GM23248 (cell line): ENCODE measurements at places on chromosomes 5 and 9. TPM values are rescaled to one million over a fixed set of nuclear protein-coding genes. Genes with fewer than 3 reads are reported as not detected.

AGTPBP1 gene
- total RNA-seq, result 12.9 and 17.5 TPM in 2 replicates

IQGAP2 gene
- not detected in 2 replicates for total RNA-seq

GRCh38 chr9:90770182-90770738 is 31.4 kb upstream of the SYK start:
- no peak for DNase-seq

DNA sequence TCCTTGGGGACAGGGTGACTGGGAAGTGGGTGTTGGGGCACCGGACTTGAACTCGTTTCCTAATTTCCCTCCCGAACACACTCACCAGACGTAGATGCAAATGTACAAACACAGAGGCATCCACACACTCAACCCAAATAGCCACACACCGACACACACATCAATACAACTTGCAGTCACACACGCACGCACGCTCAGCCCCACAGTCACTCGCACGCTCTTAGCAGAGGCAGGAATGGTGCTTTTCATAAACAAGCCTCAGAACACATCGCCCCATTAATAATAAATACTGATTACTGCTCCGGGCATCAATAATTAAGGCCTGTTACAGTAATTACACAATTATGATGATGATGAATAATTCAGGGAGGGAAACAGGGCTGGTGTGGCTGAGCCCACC is 5.7 kb downstream of the BARHL1 start:
- no peak for DNase-seq

PCDHA1 gene
- not detected in 2 replicates for total RNA-seq

DNA sequence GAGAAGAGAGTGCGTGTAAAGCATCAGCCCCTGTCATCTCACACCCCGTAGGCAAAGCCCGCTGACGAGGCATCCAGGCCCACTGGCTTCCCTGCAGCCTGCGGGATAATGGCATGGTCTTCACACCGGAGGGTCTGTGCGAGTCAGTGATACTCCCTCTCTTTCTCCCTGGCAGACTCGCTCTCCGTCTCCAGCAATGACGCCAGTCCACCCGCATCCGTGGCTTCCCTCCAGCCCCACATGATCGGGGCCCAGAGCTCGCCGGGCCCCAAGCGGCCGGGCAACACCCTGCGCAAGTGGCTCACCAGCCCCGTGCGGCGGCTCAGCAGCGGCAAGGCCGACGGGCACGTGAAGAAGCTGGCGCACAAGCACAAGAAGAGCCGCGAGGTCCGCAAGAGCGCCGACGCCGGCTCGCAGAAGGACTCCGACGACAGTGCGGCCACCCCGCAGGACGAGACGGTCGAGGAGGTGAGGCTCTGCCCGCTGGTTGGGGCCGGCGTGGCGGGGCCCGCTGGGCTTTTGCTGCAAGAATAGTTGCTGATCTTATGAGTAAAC is 120.7 kb upstream of the OTULINL start:
- no peak for DNase-seq

GRCh38 chr9:106019702-106020101 is 325.4 kb downstream of the TMEM38B start:
- no peak for DNase-seq

C8G gene
- total RNA-seq, result not detected in 2 replicates

- no peak for DNase-seq
These were observed 9.9 kb downstream of the ANP32B start for GRCh38 chr9:97993000-97993399.

DNA sequence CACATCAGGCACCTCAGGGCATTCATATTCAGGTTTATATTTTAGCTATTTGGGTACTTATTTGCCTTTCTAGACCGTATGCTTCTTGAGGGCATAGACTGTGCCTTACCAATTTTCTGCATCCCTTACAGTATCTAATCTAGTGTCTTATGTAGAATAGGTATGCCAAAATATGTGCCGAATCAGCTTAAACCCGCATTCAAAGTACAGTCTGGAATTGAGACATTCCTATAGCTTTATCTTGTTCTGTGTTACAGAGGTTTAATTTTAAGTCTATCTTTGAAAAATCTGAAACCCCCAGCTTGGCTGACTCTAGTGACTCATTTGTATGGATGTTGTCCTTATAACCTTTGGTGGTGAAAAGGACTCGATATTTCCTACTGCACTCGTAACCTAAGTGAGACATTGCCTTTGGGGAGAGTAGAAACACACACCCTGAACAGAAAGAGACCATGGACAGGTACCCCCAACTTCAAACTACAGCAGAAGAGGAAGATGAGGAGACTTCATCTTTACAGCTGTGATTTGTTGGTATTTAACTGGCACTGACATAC is 27.0 kb upstream of the TMOD1 start:
- DNase-seq, result peak; percentile 12

GRCh38 chr5:156799171-156799570 is 50.9 kb upstream of the PPP1R2B start:
- DNase-seq, result no peak

DNA sequence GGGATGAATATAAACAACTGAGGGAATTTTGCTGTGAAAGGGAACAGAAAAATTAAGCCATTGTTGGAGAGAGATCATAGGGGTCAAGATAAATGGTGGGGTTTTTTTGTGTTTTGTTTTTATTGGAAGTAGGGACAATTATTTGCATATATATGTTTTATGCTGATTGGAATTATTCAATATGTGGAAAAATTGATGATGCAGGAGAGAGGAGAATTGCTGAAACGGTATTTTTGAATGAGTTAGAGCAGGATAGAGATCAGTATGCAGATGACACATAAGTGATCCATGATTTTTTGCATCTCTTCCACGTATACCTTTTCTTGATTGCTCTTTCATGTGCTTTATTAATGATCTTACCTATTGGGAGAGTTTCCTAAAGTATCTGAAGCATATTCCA is 67.5 kb downstream of the NIPBL start:
- no peak for DNase-seq

- no peak for DNase-seq
These were observed 142.5 kb upstream of the DMRT1 start for GRCh38 chr9:698954-699353.

ITK gene
- 0.11 TPM in 1 of 2 replicates, not detected in the other for total RNA-seq

- DNase-seq, result no peak
These were observed 619.4 kb downstream of the PDE4D start for GRCh38 chr5:59274106-59274636.

- DNase-seq, result no peak
These were observed 16.3 kb downstream of the FABP6 start for GRCh38 chr5:160245506-160246086.

- no peak for DNase-seq
These were observed 133.7 kb downstream of the DIRAS2 start for GRCh38 chr9:90508940-90509339.

GRCh38 chr5:85929713-85930112 is 688.0 kb upstream of the COX7C start:
- DNase-seq, result no peak

PCDHGA7 gene
- total RNA-seq, result 0.43 and 1.6 TPM in 2 replicates

DNA sequence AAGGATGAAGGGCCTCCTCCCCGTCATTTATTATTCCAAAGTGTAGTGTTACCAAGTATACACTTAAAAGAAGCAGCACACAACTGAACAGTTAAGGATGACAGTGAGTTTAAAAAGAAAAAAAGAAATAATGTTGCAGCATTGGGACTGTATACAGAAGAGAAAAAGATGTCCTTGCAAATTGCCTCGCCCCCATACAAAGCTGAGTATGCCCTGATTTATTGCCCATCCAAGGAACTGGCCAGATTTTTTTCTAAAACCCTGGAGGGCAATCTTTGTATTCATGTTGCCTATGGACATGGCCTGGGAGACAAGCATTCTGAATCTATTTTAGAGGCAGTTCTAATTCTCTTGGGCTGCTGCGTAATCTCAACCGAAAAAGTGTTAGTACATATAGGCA is 182.7 kb upstream of the NR4A3 start:
- no peak for DNase-seq

DNA sequence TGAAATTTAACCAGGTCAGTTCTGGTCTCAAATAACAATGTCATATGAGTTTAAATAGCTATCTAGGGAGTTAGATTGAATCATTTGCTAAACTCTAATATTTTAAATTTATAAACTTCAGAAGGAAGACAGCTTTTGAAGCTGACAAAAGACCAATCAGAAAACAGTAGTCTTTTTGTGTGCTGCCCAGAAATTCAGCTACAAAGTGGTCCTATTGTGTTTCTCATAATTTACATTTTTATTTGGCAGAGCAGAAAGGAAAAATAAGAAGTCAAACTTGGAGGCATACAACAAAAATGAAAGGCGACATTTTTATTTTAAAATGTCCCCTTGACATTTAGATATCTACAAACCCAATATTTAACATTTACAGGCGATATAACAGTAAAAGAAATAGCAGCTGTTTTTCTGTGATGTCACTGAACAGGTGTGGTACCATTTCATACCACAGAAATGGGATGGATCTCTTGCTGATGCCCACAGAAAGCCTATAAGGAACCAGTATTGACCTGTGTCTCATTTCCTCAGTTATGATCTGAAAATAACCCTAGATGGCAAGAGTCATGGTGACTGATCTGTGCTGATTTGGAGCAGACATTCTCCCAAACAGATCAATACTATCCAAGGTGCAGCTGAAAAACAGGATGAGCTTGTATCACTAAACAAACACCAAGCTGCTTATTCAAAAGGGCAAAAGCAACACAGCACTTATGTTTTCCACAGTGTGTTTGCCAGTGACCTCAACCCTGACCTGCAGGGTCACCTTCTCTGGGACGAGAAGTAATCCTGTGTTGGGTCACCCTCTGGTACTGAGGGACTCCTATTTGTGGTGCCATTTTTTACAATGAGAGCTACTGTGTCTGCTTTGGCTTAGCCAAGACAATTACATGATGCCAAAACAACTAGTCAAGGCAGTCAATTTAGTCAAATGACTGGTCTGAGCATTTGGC is 3.6 kb upstream of the FST start:
- no peak for DNase-seq

OGN gene
- 0.11 TPM in 1 of 2 replicates, not detected in the other for total RNA-seq

- no peak for DNase-seq
These were observed 21.1 kb downstream of the UNC5A start for GRCh38 chr5:176831425-176831824.

CCL27 gene
- not detected in 2 replicates for total RNA-seq

DNA sequence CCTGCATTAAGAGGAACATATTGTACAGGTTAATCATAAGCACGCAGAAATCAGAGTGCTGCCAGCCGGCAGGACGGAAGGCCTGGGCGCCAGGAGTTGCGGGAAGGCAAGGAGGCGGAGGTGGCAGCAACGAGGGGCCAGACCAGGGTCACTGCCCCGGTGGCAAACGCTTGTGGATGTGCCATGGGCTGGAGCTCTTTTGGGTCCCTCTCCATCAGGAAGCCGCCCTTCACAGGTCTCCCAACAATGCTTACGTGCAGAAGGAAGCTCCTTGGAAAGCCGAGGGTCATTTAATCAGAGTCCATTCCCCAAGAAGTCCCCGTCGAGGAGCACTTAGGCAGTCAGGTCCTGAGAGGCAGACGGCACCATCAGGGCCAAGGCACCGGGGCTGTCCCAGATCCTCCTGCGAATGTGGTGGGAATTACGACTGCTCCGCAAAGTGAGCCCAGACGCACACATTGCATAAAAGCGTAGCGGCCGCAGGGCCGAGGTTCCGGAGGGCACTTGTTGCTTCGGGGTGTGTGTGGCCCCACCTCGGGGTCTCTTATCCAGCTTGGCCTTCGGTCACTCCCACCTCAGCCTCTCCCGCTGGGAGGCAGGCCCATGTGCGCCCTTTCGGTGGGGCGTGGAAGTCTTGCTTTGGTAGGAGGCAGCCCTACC is 20.5 kb downstream of the MRPL36 start:
- DNase-seq, result no peak

GRCh38 chr5:172097356-172097755 is 90.7 kb downstream of the STK10 start:
- no peak for DNase-seq

GRCh38 chr5:40356248-40356647 is 323.5 kb upstream of the PTGER4 start:
- DNase-seq, result no peak

PKD2L2 gene
- not detected in 2 replicates for total RNA-seq

GRCh38 chr9:71885467-71885866 is 25.5 kb downstream of the ABHD17B start:
- DNase-seq, result no peak

GRCh38 chr9:68979538-68980314 is 34.2 kb downstream of the PRKACG start:
- DNase-seq, result no peak

- no peak for DNase-seq
These were observed 328.3 kb downstream of the TMEM167A start for GRCh38 chr5:82748688-82749460.

DNA sequence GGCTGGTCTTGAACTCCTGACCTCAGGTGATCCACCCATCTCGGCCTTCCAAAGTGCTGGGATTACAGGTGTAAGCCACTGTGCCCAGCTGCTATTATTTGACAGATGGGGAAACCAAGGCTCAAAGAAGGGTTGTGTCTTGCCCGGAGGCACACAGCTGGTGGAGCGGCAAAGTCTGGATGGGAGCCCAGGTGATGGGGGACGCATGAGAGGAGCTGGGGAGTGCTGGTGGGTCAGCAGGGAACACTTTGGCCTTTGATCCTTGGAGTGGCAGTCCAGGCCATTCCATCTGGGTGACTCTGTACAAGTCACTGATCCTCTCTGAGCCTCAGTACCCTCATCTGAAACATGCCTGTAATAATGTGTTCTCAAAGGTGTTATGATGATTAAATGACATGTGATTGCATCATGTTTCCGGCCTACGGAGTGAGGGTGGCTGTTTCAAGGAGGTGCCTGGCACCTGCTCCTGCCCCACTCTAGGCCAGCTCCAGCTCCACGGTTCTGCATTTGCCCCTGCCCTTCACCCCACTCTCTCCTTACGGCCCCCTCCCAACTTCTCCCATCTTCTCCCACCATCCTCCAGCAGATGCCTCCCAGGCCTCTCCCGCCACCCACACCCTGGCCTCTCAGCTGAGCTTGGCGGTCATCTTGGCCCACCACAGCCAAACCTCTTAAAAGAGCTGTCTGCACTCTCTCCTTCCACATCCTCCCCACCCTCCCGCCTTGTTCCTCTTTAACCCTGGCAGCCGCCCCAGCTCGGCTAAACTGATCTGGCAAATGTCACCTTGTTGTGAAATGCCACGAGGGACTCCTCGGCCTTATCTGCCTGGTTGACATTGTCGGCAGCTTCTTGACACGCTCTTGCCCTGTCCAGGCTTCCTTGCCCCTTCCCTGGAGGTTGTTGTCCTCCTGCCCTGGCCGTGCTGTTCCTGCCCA is 5.5 kb upstream of the DBN1 start:
- peak; percentile 73 for DNase-seq

DNA sequence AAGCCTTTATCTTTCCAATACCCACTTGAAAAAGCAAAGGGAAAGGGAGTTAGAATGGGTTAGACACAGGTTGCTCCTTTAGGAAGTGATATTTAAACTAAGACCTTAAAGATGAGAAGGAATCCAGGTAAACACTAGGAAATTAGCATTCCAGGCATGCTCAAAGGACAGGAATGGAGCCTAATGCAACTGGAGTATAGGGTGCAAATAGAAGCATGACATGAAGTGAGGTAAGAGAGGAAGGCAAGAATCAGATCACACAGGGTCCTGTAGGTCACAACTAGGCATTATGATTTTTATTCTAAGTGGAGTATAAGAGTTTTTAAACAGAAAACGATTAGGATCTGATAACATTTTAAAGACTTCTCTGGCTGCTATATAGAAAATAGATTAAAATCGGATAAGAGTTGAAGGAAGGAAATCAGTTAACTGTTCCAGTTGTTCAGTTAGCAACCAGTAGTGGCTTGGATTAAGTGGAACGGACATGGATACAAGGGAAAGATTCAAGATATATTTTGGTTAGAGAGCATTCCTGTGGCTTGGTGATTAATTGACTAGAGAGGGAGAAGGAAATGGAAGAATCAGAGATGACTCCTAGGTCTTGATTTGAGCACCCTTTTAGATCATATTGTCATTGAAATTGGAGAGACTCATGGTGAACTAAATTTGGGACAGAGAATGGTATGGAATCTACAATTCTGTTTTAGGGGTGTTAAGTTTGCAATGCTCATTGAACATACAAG is 95.9 kb downstream of the FBXO4 start:
- peak; percentile 47 for DNase-seq

SLC25A2 gene
- total RNA-seq, result not detected in 2 replicates
